T-helper 1 cell (primary cell): ENCODE measurements at places on chromosomes 1 and 21.

GRCh38 chr1:228303596-228303995 is 95.8 kb downstream of the OBSCN start:
- no peak for DNase-seq

- DNase-seq, result peak; percentile 56
These were observed 7.5 kb upstream of the PARK7 start for GRCh38 chr1:7953850-7954609.

- DNase-seq, result no peak
These were observed 574.9 kb upstream of the NR5A2 start for GRCh38 chr1:199452627-199453026.

- no peak for DNase-seq
These were observed 240.0 kb downstream of the NUF2 start for GRCh38 chr1:163561580-163562295.

- no peak for DNase-seq
These were observed 3.7 kb upstream of the TRABD2B start for GRCh38 chr1:48000883-48001282.

DNA sequence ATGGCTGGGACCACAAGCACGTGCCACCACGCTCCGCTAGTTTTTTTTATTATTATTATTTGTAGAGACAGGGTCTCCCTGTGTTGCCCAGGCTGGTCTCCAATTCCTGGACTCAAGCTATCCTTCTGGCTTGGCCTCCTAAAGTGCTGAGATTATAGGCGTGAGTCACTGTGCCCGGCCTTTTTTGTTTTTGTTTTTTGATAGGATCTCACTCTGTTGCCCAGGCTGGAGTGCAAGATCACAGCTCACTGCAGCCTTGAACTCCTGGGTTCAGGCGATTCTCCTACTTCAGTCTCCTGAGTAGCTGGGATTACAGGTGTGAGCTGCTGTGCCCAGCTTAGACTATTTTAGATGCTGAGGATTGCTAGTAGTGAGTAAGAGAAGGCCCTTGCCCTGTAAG is 11.8 kb upstream of the RNF11 start:
- DNase-seq, result no peak

DNA sequence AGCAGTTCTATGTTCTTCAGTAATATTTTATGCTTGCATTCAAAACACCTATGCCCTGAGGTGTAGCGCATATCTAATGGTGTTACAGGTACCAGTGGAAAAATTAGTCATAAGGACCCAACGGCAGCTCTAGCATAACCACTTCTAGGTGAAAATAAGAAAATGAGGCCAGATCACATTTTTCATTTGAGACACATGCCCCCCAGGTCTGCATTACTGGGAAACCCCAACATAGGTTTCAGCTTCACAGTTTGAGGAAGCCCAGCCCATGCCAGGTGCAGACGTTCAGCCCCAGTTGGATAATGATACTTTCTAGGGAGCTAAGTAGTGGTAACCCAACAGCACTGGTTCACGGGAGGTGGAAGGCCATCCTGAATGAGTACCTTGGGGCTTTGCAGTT is 129.8 kb downstream of the CNIH3 start:
- no peak for DNase-seq

DNA sequence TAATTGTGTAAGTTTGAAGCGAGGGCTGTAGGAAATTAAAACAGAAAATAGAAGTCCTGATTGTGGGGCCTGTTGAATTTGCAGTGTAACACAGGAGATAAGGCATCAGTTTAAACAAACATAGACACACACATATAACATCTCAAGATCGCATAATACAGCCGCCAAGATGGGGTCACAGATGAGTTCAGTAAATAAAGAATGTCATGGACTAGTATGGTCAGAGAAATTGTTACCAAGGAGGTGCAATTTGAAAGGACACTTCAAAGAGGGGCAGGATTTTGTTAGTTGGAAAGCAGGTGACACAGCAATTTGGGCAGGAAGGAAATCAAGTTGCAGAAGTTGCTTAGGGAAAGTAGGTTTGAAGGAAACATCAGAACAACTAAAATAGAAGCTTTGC is 450.0 kb downstream of the USP25 start:
- DNase-seq, result no peak

GRCh38 chr21:36126208-36126565 is 8.7 kb upstream of the CBR3 start:
- DNase-seq, result no peak

DNA sequence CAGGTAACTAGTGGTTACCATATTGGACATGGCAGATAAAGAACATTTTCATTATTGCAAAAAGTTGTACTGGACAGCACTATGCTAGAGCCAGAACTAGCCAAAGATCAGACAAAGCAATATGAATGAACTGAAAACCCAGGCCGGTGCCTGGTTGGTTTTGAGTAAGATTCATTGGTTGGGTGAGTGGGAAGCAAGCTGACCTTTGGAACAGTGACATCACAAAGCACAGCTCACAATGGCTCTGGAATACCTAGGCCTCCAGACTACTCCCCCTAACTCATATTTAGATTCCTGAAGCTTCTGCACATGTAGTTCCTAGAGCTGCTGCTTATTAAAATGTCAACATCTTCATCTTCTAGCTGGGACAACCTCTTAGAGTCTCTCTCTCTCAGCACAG is at the start of gene TMCO2:
TSS of gene TMCO2 (plus strand) at position 283 of the 400 bp plus-strand sequence. CDS start at position 340, 57 bp downstream.
- no peak for DNase-seq

DNA sequence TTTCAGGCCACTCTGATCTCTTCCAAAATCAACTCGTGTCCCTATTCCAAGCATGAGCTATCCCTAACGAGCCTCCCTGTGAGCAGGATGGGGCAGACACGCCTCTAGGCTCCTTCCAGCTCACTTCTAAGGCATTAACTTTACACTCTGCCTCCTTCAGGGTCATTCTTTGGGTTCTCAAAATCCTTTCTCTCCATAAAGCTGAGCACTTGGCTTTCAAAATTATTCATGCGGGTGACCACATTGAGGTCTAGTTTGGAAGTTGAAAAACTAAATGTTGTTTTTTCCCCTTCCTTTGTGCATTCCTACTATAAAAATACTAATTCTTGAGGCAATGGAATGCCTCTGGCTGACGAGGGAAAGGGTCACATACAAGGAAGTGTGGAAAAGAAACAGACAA is 33.5 kb upstream of the BMP8B start:
- no peak for DNase-seq

GRCh38 chr21:39705849-39706248 is 39.1 kb upstream of the IGSF5 start:
- DNase-seq, result no peak

DNA sequence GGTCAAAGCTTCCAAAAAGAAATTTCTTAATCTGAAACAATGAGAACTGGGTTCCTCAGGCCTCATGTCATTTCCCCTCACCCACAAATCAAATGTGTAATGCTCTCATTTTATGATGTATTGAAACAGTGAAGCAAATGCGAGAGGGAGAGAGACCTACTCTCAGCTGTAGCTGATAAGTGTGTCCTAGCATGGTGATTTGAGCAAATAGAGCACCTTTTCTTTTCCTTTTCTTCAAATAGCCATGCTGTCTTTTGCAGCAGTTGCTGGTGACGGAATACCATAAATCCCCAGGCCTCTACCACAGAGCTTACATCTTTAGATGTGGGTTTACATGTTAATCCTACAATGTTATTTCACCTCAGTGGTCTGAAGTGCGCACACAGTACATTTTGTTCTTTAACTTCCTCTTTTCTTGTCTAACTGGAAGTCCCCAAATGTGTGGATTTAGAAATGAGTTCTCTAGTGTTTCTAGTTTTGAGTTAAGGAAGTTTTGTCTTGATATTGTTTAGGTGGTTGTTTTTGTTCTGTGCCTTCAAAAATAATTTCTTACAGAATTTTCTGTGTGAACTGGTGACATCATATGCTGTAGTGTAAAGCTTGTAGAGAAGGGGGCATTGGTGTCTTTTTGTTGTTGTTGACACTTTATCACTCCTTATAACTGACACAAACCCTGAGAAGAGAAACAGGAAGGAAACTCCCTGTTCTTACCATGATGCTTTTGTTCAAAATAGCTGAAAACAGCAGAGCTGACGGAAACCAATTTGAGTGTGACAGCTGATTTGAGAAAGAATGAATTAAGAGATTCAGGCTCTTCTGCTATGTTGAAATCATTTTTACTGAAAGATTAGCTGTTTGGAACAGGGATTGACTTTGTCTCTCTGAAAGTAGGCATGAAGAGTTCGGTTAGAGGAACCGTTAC is 12.2 kb downstream of the SMAP2 start:
- DNase-seq, result peak; percentile 30

- DNase-seq, result no peak
These were observed 146.9 kb downstream of the AJAP1 start for GRCh38 chr1:4801192-4801924.

DNA sequence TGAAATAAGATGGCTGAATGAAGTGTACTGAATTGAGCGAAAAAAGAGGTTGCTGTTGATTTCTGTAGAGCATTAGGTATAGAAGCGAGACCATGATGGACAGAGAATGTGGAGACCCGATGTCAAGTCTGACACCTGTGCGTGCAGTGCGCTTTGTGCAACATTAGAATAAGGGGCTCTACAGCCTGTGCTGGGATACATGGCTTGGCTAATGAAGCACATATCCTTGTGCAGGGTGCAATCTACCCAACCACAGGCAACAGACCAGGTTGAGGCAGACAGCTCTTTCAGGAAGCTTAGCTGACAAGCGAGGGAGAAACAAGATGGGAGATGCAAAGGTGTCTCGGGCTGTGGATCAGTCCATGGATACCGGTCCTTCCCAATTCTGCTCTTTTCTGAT is 18.9 kb downstream of the GPA33 start:
- no peak for DNase-seq

- no peak for DNase-seq
These were observed 511.8 kb upstream of the USP24 start for GRCh38 chr1:55726994-55727393.

DNA sequence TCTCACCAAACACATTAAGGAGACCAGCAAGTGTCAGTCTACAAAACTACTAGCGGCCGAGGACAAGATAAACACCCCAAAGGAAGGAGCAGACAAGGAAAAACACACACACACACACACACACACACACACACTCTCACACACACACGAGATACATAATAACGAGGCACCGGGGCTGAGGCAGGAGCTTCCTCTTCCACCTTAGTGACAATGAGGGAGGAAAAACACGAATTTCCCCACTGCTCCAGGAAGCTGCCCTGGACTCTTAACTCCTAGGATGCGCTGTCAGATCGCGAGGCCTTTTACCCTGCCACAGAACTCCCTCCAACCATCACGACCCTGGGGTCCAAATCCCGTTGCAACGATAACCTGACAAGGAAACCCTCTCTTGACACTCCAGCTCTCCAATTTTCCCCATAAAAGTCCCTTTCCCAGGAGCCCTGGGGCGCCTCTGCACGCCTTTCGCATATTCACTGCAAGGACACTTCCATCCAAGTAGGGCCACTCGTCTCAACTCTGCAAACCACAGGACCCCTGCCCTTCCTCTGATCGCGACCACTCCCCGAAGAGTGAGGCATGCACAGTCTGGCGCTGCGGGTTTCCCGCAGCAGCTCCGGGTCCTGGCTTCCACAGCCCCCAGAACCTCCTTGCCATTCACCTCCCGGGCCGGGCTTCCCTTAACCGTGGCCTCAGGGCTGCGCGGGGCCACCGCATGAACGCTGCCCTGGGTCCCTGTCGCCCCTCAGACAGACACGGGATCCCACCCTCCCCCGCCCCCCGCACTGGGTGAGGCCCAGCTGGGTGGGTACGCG is 581 bp downstream of the ETV3 start:
- no peak for DNase-seq

- DNase-seq, result no peak
These were observed 1.8 kb upstream of the CYB5R1 start for GRCh38 chr1:202968895-202969295.

GRCh38 chr1:208665936-208666335 is 421.8 kb upstream of the PLXNA2 start:
- no peak for DNase-seq

DNA sequence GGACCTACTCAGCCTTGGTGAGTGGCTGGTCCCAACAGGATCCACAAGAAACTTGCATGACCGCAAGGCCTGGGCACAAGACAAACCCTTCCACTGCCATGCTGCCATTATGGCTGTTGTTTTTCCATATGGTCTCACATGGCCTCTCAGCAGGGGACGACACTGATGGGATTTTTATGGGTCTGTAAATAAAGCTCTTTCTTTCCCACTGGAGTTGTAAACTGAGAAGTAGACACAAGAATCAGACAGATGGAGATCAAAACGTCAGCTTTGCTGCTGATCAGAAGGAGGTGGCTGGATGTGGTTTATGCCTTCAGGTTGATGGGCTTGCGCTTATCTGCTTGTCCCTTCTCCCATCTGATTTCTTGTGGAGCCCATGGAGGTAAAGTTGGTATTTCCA is 138.1 kb upstream of the KCNJ6 start:
- DNase-seq, result no peak

DNA sequence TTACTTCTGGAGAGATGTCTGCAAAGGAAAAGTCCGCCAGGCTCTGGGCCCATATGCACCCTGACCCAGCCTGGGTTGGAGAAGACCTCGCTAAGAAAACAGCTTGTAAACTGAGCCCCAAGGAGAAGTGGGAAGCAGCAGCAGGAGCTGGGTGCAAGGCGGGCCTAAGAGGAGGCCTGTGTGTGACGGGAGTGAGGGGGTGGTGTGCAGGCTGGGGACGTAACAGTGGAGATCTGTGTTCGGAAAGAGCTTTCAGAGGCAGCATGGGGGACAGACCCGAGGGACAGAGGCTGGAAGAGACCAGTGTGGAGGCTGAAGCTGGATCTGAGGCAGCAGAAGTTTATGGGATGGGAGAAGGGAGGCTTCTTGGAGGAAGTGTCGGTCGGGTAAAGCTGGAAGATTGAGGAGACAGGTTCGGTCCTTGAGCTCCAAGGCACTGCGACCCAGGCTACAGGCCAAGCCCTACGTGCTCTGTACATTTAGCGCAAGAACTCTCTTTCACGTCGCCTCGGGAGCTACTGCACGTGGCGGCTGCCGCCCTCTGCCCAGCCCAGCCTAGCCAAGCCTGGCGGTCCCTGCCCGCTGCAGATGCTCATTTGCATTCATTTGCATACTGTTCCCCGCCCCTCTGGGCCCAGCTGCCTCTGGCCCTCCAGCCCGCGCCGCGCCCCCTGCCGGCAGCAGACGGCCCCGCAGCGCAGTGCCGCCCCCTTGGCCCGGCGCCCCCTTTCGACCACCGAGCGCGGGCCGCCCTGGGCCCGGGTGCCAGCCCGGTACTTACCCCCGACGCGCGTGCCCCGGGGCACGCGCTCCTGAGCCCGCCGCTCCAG is 6.3 kb downstream of the HPCA start:
- peak; percentile 20 for DNase-seq

GRCh38 chr1:183864611-183865010 is 59.7 kb downstream of the RGL1 start:
- no peak for DNase-seq

GRCh38 chr1:184757406-184757805 is 2.7 kb upstream of the EDEM3 start:
- DNase-seq, result no peak

DNA sequence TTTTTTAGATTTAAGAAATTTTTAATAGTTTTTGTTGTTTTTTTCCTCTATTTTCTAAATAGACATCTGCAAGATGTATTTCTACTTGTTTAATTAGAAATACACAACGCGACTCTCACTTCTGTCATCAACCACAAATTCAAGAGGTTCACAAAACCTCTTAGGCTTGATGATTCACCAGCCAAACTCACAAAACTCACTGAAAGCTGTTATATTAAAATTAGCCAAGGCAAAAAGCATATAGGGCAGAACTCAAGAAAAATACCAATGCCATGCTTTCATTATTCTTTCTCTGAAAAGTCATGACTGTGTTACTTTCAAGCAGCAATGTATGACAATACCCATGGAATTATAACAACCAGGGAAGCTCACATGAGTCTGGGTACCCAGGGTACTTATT is 487.0 kb upstream of the RGS18 start:
- DNase-seq, result no peak

GRCh38 chr21:27034796-27035195 is 67.9 kb upstream of the ADAMTS5 start:
- DNase-seq, result no peak
